ENCODE measurements at places on chromosomes 2 and 18. TPM values are rescaled to one million over a fixed set of nuclear protein-coding genes. Genes with fewer than 3 reads are reported as not detected.

- no peak for DNase-seq
Measured at GRCh38 chr2:168434146-168434545, 21.9 kb upstream of the CERS6 start.

CD8B gene
- 0.23 TPM for total RNA-seq

DNA sequence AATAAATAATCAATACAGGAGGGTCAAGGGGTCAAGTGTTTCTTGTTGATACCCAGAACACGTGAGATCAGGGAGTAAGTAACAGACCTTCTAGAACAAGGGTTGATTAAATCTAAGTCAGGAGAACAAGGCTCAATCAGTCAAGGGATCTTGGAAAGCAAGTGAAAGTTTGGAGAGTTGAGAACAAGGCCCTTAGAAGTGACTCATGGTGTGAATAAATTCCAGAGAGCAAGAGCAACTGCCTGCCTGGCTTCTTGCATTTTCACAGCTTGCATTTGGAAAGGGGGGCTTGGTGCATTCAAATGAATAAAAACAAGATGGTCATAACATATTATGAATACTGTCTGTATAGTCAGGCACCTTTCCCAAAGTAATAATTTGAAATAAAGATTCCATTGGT lies 256.1 kb downstream of the DPP10 start:
- no peak for DNase-seq

GREB1L gene
- total RNA-seq, result 4.4 TPM

DSG4 gene
- total RNA-seq, result not detected

DNA sequence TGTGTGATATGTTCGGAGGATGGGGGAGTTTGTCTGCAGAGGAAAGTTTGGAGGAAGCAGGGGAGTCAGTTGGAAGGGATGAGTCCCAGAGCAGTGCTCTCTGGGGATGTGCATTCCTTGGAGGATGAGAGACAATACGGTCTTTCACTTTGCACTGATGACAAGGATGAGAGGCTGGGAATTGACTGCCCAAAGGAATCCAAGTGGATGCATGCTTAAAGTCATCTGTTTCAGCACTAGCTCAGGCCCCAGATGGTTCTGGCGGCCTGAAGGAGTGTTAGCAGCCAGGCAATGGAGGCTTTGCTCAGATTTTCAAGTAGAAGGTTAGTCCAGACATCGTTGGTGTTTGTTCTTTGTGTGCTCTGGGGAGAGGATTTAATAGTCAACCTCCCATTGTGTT lies 100.2 kb downstream of the CRIM1 start:
- DNase-seq, result no peak

DNA sequence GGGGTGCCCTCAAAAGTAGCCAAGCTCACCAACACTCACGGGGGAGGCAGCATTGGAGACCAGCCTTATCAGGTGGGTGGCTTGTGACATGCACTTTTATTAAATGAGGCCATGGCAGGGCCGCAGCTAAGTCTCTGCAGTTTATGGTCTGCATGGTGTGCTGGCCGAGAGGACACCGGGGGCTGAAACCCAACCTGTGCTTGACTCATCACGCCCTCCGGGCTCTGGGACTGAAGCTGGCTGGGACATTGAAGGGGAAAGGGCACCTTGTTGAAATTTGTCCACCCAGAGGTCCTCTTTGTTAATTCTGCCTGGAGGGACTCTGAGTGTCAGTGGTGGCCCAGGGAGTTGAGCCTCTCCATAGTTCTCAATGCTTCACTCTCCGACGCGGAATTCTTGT lies 17.7 kb upstream of the NTSR2 start:
- peak; percentile 92 for DNase-seq

REG1B gene
- not detected for total RNA-seq

ABCG8 gene
- not detected for total RNA-seq

- DNase-seq, result no peak
Measured at GRCh38 chr2:7014174-7014640, 97.0 kb downstream of the RNF144A start.

- no peak for DNase-seq
Measured at GRCh38 chr18:46226461-46226860, 122.3 kb downstream of the HAUS1 start.

KCNIP3 gene
- 0.55 TPM for total RNA-seq

DSC2 gene
- total RNA-seq, result 0.69 TPM

IRS1 gene
- 2.2 TPM for total RNA-seq

- no peak for DNase-seq
Measured at GRCh38 chr2:181876614-181877063, 14.9 kb upstream of the ITPRID2 start.

- DNase-seq, result no peak
Measured at GRCh38 chr2:146412625-146413024, 1432.2 kb upstream of the ACVR2A start.

GRCh38 chr2:221816566-221816965 lies 244.5 kb upstream of the EPHA4 start:
- DNase-seq, result no peak

GRCh38 chr2:111912547-111912946 lies 14.1 kb downstream of the MERTK start:
- no peak for DNase-seq

DNA sequence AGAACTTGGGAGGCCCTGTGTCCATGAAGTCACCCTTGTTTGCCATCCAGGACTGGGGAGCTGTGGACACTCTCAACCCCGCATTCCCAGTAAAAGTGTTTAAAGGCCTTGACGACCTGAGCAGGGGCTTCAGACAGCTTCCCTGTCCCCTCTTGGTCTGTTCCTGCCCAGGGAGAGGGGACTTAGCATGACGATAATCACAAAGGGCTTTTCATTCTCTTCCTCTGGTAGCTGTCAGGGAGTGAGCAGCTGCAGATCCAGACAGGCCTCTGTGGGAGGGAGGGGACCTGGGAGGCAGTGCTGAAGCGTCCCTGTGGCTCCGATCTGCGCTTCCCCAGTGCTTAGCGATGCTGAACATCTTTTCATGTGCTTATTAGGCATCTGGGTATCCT lies 77.8 kb upstream of the HS6ST1 start:
- no peak for DNase-seq

- DNase-seq, result no peak
Measured at GRCh38 chr2:26578113-26578458, 63.1 kb downstream of the CIB4 start.

TUBA3E gene
- not detected for total RNA-seq

DNA sequence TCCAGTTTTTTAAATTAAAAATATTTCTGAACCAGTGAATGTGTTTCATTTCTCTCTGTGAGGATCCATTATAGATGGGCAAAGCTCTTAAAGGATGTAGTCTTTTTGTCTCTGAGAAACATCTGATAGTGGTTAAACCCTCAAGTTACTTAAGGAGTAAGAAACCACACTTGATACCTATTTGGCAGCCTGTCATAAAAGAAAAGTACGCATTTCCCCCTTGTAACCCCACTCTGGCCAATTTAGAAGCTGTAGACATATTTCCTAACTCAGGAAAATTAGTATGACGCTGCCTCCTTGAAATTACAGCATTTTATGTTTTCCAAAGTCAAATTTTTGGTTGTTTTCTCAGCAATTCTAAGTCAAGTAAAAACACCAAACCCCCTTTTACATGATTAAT lies 2.0 kb downstream of the STAT4 start:
- no peak for DNase-seq

DNA sequence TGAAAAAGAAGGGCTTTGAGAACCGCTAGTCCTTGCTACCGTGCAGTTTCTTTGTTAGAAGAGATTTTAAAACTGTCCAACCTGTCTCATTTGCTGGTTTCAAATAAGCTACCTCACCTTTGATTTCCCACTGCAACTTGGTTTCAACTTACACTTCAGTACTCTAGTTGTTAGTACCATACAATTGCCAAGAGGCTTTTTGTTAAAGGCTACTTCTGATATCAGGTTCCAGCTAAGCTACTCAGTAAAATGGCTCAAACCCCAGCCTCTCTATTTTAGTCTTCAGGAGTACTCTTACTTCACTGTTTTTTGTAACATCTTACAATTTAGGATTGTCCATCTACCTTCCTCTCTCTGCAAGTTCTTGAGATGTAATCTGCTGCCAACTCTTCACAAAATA lies 91.6 kb downstream of the INO80D start:
- no peak for DNase-seq

TMEM163 gene
- not detected for total RNA-seq

LRATD1 gene
- total RNA-seq, result 4.9 TPM

GRCh38 chr2:109528811-109529501 lies 84.8 kb downstream of the SEPTIN10 start:
- DNase-seq, result no peak

GTF2A1L gene
- not detected for total RNA-seq

DNA sequence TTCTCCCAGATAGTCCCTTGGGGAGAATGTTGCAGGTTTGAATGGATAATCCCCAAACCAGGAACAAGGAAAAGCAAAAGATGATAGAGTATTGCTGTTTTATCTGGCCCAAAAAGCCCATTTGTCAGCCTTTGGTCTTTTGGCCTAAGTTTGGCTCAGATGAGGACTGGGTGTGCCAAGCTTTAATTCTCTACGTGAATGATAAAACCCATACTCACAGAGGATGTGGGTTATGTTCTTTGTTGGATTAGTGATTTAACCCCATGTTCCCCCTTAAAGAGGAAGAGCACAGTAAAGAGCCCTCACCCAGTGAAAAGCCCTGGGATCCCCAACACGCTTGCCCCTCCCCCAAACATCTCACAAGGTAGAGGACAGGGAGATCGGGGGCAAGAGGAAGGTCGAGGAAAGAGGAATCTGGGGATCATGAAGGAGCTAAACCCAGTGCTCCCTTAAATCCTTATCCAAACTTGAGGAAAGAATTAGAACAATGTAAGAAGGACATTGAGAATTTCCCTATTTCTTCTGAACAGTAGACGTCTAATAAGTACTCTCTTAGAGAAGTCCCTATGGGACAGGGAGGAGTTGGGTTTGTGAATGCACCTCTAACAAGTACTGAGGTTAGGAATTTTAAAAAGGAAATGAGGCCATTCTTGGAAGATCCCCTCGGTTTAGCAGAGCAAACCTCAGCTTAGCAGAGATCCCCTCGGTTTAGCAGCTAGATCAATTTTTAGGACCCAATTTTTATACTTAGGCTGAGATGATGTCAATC lies 105.0 kb downstream of the HIBCH start:
- DNase-seq, result no peak

- peak; percentile 26 for DNase-seq
Measured at GRCh38 chr18:63105636-63106316, 213.8 kb downstream of the BCL2 start.

- DNase-seq, result peak; percentile 60
Measured at GRCh38 chr2:178194600-178195389, 483 bp downstream of the OSBPL6 start.

DLGAP1 gene
- 6.2 TPM for total RNA-seq

FOXI3 gene
- total RNA-seq, result not detected

- DNase-seq, result no peak
Measured at GRCh38 chr2:104863468-104864279, 9.8 kb downstream of the POU3F3 start.

DNA sequence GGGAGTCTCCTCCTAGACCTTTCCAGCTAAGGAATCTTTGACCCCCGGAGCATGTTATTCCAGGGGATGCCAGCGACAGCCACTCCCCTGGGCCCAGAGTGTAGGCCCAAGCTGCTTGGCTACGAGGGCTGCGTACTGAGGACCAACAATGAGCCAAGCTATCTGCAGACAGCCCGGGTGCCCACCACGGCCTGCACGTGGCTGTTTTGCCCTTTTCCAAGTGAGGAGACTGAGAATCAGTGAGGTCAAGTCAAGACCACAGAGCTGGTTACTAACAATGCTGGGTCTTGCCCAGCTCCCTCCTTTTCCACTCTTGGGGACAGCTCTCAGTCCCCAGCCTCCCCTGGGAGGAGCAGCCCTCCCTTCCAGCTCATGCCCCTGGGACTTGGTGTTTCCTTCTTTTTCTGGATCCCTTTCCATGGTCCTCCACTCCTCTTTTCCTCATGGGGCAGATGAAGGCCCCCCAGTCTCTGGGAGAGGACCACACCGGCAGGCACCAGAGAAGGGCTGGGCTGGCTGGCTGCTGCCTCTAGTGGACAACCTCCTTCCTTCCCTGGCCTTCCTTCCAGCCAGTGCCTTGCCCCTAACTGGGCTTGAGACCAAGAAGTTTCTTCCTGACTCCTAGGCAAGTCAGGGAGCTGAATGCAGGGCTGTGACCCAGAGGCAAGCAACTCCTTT lies 550 bp upstream of the MALL start:
- DNase-seq, result no peak

DNA sequence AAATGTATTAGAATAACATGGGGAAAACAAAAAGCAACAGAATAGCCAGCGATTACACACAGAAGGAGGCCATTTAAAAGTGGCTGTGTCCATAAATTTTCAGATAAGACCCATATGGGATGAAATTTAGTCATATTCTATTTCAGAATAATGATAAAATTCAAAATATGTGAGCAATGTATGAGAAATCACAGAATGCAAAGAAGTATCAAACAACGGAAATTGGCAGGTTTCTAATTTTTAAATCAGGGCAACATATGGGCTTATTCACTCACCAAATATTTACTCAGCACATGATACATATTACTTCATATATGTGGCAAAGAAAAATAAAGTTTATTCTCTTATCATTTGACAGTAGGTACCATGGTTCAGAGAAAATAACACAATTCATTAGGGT lies 208.5 kb downstream of the GRB14 start:
- DNase-seq, result no peak

UGT1A3 gene
- not detected for total RNA-seq

TNFAIP6 gene
- total RNA-seq, result not detected

KCNS3 gene
- total RNA-seq, result 25.8 TPM

FAM98A gene
- total RNA-seq, result 45.3 TPM

- DNase-seq, result no peak
Measured at GRCh38 chr18:57733861-57734260, 69.3 kb downstream of the ATP8B1 start.

MARCHF4 gene
- total RNA-seq, result not detected

DNA sequence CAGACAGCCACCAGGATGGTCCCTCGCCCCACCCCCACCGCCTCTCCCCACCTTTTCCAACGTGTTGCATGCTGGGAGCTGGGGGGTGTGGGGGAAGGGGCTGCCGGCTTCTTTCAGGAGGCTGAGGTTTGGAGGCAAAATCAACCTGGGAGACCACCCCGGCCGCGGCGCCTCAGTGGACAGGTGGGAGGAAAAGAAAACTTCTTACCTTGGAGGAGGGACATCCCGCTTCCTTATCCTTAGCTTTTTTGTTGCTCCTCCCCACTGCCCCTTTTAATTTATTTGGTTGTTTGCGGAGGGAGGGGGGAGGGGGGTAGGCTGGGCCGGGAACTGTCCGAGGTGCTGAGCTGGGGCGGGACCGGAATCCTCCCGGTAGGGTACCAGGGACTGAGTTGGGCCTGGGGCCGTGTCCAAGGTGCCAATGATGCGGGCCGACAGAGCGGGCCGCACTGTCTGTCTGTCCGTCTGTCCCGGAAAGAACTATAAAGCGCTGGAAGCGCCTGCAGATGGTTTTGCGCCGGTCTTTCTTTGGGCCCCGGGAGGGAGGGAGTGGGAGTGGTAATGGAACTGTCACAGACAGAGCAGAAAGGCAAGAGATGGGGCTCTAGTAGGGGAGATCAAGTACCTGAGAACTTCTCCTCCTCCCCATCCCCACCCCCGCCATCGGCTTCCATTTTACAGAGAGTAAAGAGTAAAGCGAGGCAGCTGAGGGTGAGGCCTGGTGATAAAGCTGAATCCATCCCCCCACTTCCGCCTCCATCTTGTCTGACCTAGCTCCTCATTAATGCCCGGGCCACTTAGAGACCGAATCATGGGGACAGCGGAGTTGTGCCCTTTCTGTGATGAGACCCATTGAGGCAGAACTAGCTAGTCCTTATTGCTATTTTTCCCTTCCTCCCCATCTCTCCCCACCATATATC lies 2.4 kb downstream of the CDK5R2 start:
- no peak for DNase-seq

GRCh38 chr2:217520356-217521010 lies 482.3 kb downstream of the TNS1 start:
- no peak for DNase-seq

All from gastrocnemius medialis (tissue), 4 donors.